DMS53 (cell line): ENCODE measurements at places on chromosomes 16 and 17.
A peak's percentile ranks its signal among the peaks of the same experiment; 100 is the strongest.

DNA sequence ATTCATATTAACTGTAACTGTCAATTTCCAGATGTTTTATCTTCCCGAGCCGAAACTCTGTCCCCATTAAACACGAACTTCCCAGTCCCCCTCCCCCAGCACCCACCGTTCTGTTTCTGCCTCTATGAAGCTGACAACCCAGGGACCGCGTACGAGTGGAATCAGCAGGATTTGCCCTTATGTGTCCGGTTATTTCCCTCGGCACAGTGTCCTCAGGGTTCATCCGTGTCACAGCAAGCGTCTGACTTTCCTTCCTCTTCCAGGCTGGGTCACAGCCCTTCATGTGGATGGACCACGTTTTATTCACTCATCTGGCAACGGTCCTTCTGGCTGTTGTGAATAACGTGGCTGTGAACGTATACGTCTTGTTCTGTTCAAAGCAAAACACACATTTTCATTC lies 31.3 kb downstream of the METRNL start:
- no peak for DNase-seq

GRCh38 chr16:27127308-27127707 lies 60.6 kb downstream of the C16orf82 start:
- DNase-seq = no peak

- no peak for DNase-seq
These were observed 33.0 kb downstream of the C16orf54 start for GRCh38 chr16:29712809-29713208.

GRCh38 chr16:56742030-56742984 lies 12.4 kb downstream of the NUP93 start:
- DNase-seq = peak; percentile 15

GRCh38 chr16:89322321-89323119 lies 105.0 kb downstream of the ZNF778 start:
- DNase-seq = peak; percentile 90

- peak; percentile 18 for DNase-seq
These were observed 799.0 kb downstream of the KCNJ2 start for GRCh38 chr17:70968302-70968701.

DNA sequence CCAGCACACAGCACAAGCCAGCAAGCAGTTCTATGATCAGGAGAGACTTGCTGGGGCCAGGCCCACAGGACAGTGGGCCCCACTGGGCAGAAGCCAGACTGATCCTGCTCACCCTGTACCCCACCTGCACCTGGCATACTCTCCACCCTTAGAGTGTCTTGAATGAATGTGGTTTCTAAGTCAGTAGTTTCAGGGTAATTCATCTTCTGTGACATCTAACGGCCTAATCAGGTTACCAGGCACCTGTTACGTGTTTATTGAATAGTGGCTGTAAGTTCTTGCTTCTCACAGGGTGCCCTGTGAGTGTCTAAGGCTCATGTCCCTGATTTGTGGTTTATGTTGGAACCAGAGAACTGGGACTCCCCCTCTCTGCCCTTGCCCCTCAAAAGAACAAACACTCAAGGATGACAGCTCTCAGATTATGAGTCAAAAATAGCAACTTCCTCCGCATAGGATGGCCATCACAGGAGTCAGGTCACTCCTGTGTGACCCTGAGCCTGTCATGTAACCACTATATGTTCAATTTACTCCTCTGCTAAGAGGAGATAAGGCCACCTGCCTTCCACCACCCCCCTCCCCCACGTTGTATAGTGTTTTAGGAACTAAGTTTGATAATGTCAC lies 7.0 kb upstream of the OR2C1 start:
- no peak for DNase-seq

- DNase-seq = peak; percentile 96
These were observed 11.8 kb upstream of the SLFN13 start for GRCh38 chr17:35460354-35460851.

DNA sequence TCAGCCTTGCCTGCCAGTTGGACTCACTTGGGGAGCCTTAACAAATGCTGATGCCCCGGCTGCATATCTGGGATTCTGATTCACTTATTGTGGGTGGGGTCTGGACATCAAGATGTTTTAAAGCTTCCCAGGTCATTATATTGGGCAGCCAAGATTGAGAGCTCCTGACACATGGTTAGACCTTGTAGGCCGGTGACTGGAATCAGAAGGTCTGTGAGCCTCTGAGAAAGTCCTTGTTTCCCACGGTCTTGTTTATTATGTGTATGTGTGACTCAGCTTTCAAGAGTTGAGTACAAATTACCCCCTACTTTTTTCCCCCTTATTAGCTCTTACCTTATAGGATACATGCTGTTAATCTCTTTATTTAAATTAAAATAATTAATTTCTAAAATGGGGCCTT lies 103.5 kb downstream of the ABCC1 start:
- DNase-seq = no peak

DNA sequence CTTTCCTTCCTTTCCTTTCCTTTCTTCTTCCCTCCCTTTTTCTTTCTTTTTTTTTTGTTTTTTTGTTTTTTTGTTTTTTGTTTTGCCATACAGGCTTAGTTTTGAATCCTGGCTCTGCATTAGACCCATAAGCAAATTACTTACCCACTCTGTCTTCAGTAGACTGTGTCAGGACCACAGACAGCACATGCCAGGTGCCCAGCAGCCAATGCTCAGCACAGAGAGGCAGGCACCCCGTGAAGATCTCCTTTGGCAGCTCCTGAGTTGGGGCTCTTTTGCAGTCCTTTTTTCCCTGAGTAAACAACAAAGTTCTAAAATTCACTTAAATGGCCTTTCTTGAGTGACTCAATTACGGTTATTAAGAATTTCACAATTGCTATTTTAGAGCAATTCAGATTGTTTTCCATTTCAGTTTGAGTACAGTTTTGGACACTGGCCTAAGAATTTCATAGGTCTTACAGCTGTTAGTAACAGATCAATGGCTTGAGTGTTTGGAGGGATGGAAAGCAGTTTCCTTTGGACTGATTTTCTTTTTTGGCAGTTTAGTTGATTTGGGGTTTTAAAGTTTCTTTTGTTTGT lies 26.2 kb upstream of the SLC5A11 start:
- no peak for DNase-seq

- peak; percentile 71 for DNase-seq
These were observed 6.7 kb downstream of the SNN start for GRCh38 chr16:11674818-11675560.

GRCh38 chr17:75645501-75645888 lies 12.3 kb downstream of the SMIM5 start:
- peak; percentile 99 for DNase-seq

- DNase-seq = peak; percentile 98
These were observed at the start of gene CYBC1 for GRCh38 chr17:82450357-82451106. Gene CYBC1 (minus strand): TSS chr17:82450752. CDS start chr17:82449254, 1,498 bp downstream.

DNA sequence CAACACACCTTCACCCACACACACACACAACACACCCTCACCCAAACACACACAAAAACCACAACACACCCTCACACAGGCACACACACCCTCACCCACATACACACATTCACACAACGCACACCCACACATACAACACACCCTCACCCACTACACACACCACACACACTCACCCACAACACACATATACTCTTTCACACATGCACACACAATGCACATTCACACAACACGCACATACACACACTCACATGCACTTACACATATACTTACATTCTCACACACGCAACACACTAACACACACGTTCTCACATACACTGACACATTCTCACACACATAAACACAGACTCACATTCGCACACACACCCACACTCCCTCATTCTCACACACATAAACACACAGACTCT lies 3.8 kb downstream of the ASGR1 start:
- no peak for DNase-seq

- no peak for DNase-seq
These were observed 20.2 kb upstream of the C1QL1 start for GRCh38 chr17:44988044-44988942.

DNA sequence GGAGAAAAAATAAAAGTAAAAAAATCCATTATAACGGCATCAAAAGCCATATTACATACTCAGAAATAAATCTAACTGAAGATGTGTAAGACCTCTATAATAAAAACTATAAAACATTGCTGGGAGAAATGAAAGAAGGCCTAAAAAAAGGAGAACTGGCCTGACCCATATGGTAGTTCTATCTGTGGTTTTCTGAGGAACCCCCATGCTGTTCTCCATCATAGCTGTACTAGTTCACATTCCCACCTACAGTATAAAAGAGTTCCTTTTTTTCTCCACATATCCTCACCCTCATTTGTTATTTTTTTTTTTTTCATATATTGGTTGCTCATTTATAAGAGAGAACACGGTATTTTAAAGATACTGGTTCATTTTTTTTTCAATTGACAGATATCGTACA lies 191.8 kb downstream of the STX8 start:
- no peak for DNase-seq

DNA sequence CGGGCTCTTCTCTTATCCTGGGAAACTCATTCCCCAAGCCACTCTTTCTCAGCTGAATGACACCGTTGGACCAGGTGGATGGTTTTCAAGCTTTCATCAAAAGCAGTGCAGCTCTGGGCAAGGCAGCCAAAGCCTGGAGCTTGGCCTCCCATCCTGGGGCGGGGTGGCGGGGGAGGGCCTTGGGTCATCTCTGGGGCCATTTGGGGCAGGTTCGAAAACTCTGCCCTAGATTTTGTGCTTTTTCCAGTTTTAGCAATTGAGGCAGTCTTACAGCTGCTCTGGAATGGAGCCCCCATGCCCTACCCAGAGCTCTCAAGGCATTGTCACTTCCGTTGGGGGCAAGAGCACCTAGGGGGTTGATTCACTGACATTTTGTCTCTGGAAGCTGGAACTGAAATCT lies 9.1 kb downstream of the MPRIP start:
- DNase-seq = no peak

DNA sequence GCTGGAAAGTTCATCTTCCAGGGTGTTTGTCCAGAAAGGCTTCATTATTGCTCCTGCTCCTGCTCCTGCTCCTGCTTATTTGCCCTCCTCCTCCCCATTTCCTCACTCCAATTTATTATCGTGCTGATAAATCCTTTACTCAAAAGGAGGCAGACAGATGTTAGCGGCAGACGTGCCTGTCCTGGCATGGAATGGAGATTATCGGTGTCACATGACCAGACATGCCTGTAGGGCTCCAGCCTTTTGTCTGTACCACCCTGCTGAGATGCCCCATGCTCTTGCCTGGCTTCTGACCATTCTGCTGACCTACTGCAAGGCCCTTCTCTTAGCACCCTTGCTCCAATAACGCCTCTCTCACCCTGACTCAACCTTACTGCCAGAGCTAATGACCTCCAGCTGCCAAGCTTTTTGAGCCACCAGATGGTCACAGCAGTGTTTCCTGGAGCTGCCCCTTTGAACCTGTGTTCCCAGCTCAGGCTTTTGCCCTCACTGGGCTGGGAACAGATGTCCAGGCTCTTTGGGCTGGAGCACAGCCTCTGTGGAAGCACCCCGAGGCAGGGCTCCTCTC lies 12.8 kb downstream of the DNAH9 start:
- no peak for DNase-seq

- no peak for DNase-seq
These were observed 39.4 kb upstream of the DHX8 start for GRCh38 chr17:43444223-43445008.

DNA sequence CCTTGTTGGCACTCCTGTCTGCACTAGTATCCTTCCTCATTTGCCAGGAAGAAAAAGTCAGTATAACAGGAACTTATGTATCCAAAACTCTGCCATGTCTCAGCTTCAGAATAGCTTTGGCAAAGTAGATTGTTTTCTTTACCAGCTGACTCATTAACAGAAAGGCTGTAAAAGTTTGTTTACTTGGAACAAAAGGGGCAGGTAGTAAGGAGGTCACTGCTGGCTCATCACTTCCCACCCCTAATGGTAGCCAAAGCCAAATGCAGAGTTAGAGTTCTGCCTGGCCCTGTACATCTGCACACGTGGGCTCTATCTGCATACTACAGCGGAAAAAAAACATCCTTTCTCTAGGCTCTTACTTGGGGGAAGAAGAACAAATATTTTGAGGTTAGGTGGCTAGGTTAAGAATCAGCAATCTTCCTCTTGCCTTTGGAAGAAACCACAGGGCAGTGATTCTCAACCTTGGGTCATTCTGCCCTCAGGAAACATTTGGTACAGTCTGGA lies 90.9 kb upstream of the BCAR1 start:
- DNase-seq = no peak

DNA sequence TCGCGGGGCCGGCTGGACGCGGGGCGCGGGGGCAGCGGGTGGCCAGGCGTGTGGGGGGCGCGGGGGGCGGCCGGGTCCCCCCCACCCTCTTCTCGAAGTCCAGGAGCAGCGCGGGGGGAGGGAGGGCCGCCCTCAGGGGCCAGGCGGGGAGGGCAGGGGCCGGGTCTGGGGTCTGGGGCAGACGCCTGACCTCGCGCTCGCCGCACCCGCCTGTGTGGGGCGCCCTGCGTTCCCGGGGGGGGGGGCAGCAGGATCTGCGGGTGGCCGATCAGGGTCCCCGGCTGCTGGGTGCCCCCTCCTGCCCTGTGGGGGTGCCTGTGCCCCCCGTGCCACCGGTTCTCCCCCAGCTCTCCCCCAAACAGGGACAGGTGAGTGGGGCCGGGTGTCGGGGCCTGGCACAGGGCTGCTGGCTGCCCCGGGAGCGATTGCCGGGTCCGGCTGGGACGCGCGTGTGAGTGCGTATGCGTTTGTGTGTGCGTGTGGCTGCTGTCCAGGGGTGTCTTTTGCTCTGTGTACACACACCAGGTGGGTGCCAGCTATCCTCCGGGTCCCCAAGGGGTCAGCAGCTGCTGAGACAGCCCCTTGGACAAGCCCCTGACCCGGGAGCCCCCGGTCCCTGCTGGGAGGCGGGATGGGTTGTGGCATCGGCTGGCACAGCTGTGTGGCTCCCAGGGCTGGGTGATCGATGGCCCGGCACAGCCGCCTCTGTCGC lies 663 bp downstream of the PRR35 start:
- no peak for DNase-seq
